Vagina (tissue), 2 donors: ENCODE measurements at places on chromosomes 2 and 18. TPM values are rescaled to one million over a fixed set of nuclear protein-coding genes. Genes with fewer than 3 reads are reported as not detected.

Gene SMC6
- total RNA-seq = 33.6 TPM

DNA sequence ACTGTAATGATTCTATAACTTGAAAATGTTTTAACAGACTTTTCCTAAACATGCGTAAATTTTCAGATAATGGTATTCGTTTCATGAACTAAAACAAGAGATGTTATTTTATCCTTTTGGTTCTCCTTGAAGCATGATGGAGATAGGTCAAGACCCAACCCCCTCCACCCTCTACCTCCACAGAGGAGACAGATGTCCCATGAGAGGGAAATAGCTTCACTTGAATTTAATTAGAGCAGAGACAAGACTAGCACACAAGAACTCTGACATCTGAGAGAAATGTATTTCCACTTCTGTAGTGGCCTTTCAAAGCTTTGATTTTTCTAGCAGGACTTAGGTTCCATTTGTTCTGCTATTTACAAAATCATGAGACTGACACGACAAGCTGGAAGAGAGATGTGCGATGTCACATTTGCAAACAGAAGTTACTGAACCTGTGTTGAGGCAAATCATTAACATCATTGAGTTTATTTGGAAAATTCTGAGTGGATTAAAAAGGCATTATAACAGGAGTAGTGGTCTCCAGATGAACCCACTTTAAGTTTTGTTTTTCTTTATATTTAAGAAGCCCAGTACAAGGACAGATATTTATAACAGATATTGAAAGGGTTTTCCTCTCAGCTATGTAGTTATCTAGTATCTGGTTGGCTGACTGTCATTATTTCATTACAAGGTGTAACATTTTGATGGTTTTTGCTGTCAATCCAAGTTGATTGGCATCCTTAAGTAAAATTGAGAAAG lies 276.2 kb downstream of the ASXL3 start:
- no peak overlapping the region for H3K4me3 ChIP-seq
- H3K27me3 ChIP-seq = no peaks in the 10 kb centered on the region
- H3K4me1 ChIP-seq = no peaks in the 10 kb centered on the region
- H3K36me3 ChIP-seq = no peaks in the 10 kb centered on the region
- no peak for DNase-seq

GRCh38 chr2:218812096-218812815 lies 19.3 kb downstream of the PRKAG3 start:
- peaks cover 1% of the 10 kb centered on the region for H3K4me1 ChIP-seq
- H3K27ac ChIP-seq = no peak overlapping the region
- no peaks in the 10 kb centered on the region for H3K27me3 ChIP-seq
- H3K36me3 ChIP-seq = peaks cover 36% of the 10 kb centered on the region
- H3K4me3 ChIP-seq = no peak overlapping the region
- no peak for DNase-seq

GRCh38 chr2:161580426-161580825 lies 43.8 kb upstream of the SLC4A10 start:
- H3K36me3 ChIP-seq = no peaks in the 10 kb centered on the region
- H3K27ac ChIP-seq = no peak overlapping the region
- no peak for DNase-seq

DNA sequence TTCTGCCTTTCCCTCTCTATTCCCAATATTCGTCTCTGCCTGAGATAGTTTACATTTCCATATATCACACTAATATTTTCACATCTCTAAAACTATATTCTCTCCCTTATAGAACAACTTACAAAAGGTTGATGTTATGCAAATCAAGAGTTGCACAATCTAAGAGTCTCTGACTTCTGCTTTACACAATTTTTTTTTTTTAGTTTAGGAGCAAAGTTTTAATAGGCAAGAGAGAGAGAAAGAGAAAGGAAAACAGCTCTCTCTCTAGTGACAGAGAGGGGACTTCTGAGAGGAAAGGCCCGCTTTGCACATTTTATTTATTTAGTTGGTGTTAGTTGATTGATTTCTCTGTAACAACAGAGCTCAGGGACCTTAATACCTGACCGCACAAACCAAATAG lies 380.2 kb downstream of the TXNL1 start:
- peaks cover 4% of the 10 kb centered on the region for H3K4me1 ChIP-seq
- no peaks in the 10 kb centered on the region for H3K27me3 ChIP-seq
- no peak overlapping the region for H3K27ac ChIP-seq
- H3K4me3 ChIP-seq = no peak overlapping the region
- no peaks in the 10 kb centered on the region for H3K36me3 ChIP-seq

Gene REG3A
- total RNA-seq = not detected

DNA sequence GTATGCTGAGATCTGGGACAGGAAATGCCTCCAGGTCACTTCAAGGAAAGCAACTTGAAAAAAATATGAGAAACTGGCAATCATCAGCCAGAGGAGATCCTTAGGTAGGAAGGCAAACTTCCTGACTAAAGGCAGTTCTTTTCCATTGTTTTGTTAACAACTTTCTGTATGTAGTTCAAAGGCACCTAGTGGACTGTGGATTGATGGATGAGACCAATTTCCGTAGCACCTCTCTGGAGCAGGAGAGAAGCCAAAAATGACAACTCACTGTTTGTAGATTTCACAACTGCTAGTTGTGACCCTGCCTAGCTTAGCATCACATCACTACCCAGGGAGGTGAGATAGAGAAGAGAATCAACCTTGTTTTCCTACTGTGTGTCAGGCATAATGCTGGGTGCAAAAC lies 21.8 kb upstream of the NOSTRIN start:
- no peaks in the 10 kb centered on the region for H3K27me3 ChIP-seq
- H3K27ac ChIP-seq = no peak overlapping the region
- no peak overlapping the region for H3K4me3 ChIP-seq
- no peaks in the 10 kb centered on the region for H3K36me3 ChIP-seq
- no peak for DNase-seq

Gene ODC1
- 34.9 TPM for total RNA-seq
